Right cardiac atrium (tissue), 5 donors: ENCODE measurements at places on chromosomes 3 and 15.

DNA sequence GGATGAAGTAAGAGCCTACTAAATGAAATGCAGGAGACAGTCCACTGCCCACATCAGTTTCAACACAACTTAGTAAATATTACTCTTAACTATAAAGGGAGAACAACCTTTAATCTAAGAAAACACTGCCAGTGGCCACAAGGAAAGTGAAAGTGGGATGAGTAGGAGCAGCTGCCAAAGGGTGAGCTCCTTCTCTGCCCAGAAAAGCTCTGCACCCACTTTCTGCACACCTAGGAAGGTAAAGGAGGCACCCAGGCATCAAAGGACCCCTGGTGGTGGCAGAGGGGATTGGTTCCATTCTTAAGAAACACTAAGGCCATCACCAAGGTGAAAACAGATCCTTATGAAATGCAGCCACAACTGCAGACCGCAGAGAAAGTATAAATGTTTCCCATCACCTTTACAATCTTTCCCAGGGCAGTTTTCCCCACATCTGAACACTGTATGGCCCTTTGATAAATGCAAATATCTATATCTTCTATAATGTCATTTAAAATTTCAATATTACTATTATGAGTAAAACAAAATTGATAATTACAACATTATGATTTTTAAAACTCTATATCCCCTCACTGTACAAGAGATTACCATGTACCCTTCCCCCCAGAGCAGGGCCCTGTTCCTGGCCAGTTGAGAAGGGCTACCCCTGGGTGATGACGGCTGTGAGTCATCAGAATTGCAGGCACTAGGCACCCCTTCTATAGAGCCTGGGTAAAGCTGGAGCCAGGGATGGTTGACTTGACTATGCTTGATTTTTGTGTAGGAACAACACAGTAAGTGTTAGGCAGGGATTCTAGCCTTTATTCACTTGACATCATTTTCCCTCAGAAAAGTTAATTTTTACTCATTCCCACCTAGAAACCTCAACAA lies 92.0 kb downstream of the SNRK start:
- DNase-seq = no peak

DNA sequence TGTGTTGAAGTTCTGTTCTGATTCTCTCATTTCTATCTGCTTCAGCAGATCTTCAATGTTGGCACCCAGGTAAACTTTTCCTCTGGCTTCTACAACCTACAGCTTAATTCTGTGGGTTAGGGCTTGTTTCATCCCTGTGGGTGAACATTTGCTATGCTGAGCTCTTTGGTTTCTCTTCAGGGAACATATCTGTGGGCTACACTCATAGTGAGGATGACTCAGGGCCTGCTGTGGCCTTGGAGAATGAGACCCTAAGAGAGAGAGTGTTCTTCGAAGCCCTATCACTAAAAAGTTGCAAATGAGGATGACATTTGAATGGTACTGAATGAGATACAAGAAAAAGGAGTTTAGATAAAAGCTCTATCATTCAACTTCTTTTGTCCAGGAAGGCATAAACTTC lies 346.2 kb upstream of the CBLB start:
- DNase-seq = no peak

GRCh38 chr3:133572158-133573053 lies 1.1 kb upstream of the CDV3 start:
- DNase-seq = no peak

GRCh38 chr3:38254872-38255271 lies 10.7 kb upstream of the SLC22A13 start:
- DNase-seq = no peak

- no peak for DNase-seq
These were observed 430.6 kb upstream of the MCTP2 start for GRCh38 chr15:93800805-93801204.

DNA sequence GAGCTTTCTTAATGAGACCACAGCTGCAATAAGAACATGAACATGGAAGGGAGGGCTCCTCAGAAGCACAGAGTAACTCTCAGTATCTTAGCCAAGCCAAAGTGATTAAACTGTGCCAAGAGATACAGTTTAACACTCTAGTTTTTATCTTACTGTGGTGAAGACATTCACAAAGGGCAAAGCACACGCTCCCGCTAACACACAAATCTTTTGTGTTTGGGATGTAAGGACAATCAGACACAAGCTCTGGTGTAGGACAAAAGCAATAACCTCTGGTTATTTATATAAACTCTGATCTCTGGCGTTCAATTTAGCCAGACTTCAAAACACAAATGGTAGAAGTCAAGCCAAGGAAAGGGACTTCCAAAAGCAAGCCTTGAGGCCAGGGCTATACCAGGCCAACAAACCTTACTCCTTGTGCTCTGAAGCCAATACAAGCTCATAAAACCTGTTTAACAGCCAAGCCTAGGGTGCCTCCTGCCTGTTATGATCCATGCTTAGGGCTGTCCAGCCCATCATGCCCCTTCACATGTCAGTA lies 27.8 kb downstream of the DPH3 start:
- DNase-seq = no peak

DNA sequence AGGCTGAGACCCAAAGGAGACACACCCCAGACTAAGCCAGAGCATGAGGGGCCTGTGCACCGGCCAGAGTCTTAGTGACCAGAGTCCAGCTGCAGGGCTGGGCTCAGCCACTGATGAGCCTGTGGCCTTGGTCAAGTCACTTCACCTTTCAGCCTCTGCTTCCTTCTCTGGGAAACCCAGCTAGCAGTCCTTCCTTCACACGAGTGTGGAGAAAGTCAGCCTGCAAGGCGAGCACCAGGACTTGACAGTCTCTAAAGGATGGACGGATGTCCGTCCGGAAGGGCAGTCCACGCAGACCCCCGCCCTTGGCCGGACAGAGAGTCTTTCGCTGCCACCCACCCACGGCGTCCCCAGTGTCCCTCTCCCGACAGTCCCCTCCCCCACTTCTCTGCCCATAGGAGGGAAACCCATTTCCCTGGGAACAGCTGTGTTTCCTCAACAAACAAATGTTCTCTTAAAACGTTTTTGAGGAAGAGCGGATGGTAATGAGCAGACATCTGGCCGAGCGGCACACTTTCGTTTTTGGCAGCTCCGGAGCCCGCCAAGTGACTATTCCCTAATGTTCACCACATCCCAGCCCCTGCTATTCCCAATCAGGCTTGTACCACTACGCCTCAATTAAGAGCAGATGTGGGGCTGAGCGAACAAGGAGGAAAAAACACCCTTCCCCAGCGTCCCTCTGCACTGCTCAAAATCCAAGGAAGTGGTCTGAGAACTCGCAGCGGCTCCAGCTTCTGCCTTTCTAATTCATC lies 129.1 kb upstream of the SMAD3 start:
- peak; percentile 43 for DNase-seq

DNA sequence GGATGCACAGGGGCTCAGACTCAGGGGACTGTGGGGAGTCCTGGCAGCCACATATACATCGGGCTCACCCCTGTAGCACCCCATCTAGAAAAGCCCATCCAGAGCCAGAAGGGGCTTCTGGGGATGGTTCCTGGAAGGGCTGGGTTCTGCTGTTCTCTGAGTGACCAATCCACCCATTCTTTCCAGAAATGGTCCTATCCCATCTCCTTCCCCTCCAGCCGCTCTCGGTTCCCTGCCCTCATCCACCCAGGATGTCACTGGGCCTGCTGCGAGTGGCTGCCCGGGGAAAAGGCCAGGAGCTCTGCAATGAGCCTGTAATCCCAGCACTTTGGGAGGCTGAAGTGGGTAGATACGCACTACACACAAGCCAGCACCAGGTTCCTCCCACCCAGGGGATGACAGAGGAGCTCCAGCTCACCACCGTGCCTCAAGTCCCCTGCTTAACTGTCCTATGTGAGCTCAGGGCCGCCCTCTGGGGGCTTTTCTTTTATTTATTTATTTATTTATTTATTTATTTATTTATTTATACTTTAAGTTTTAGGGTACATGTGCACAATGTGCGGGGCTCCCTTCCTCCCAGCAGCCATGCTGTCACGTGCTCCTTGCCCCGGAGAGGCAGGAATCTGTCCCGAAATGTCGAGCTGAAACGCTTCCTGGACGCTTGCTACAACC lies 13.6 kb upstream of the CSK start:
- no peak for DNase-seq

- DNase-seq = no peak
These were observed 338.3 kb downstream of the NLGN1 start for GRCh38 chr3:173735841-173736240.

DNA sequence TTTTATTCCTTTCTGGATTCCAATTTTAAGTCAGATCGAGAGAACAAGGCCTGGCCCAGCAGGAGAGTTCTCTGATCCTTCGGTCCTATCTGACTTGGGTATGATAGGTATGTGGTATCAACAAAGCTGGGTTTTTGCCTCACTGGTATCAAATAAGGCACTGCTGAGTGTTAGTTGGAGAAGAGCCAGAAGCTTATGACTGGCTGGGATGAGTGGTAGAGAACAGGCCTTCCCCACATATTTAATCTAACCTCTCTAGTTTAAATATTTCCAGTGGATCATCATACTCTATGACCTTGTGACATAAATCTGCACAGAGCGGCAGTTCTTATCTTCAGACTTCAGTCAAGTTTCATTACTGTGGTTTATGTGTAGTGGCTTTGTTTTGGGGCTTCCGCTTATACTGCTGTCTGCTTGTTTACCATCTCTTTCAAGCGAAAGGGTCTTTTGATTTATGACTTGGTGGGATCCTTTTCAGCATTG lies 164.5 kb downstream of the PTPRG start:
- DNase-seq = no peak

DNA sequence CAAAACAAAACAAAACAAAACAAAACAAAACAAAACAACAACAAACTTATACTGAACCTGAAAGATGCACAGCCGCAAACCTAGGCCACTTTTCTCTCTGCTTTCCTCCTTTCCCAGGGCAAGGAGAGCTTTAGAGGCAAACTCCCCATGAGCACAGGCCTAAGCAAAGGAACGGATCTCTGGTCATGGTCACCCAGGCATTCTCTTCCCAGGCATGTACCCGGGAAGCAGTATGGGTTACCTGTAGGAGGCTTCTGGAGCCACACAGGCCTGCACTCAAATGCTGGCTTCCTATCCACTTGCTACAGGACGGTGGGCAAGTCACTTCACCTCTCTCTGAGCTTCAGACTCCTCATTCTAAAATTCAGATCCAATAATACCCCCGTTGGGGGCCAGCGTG lies 171.8 kb downstream of the SMAD6 start:
- no peak for DNase-seq

- no peak for DNase-seq
These were observed 12.4 kb downstream of the GLCE start for GRCh38 chr15:69172847-69173246.

- DNase-seq = no peak
These were observed 638.7 kb downstream of the RBMS3 start for GRCh38 chr3:29919571-29919970.

DNA sequence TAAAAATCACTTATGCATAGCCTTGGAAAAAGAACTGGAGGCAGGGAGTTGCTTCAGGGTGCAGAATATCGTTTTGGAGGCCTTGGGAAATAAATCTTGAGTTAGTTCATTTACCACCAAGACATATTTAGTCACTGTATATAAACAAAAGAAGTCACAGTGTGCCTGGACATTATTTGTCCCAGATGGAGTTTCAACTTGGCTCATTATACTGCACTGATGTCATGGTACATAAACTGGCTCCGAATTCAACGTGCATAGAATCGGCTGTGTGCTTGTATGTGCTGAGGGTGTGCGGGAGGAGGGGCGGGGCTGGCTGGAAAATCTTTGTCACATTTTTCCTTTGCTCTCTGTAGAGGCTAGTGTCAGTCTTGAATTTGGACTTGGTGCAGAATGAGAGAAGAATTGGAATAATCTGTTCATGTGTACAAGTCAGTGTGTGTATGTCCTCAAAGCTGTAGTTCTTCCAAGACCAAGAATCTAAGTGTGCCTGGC lies 86.6 kb downstream of the FNDC3B start:
- peak; percentile 79 for DNase-seq

DNA sequence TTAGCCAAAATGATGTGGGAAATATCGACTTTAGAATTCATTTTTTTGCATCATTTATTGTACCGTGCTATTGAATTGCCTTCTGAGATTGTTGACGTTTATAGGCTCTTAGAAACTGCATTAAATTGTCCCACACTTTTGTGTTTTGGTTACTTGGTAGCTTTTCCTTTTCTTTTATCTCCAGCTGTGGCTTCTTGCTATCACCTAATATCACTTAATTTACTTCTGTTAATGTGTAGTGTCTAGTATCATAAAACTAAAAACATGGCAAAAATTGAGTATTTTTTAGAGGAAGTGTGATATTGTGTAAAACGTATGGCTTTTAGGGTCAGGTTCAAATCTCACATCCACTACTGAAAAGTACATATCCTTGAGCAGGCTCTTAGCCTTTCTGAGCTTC lies 11.2 kb downstream of the TMOD3 start:
- no peak for DNase-seq

DNA sequence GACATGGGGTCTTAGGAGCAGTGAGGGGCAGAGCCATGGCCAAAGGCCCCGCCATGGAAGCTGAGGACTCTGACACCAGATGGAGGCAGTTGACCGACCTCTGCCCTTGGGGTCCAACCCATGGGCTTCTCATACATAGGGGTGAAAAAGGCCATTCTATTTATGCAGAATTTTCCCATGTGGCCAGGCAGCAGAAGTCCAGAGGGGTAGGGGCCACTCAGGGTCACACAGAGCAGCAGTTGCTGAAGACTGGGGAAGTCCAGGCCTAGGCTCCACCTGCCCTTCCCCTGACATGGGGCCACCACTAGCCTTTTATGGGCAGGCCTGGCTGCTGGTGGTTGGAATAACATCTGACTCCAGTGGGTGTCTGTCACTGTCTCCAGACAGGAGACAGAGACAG lies 6.4 kb downstream of the PRSS50 start:
- no peak for DNase-seq

- no peak for DNase-seq
These were observed 20.6 kb downstream of the COL8A1 start for GRCh38 chr3:99659032-99659431.

GRCh38 chr3:159947220-159947619 lies 41.4 kb upstream of the IL12A start:
- no peak for DNase-seq

DNA sequence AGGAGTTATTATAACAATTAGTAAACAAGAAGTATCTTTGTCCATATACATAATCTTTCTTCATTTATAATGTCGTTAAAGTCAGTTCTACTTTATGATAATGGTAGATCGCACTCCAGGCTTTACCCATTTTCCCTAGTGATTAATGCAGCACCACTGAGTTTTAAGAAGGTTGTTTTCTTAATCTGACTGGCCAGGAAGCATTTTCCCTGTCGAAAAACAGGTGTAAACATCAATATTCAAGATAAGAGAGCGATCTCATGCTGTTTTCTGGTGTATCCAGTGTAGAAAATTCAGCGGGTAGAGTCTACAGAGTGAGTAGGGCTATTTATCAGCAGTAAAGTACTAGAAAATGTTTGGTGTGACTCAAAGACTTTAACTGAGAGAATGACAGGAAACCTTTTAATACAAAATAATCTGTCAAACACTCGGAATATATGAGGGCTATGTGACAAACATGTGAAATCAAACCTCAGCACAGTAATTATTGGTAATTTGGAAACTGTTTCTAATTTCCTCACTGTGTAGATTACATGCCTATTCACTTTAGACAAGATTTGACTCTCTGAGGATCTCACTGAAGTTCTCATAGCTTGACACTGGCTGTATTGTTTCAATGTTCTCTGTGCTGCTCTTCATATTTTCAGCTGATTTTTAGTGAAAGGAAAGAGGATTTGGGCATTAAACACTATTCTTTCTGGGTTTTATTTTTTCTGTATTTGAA lies 1013.2 kb downstream of the VGLL3 start:
- no peak for DNase-seq
